ENCODE measurements at places on chromosomes 5 and 9. TPM values are rescaled to one million over a fixed set of nuclear protein-coding genes. Genes with fewer than 3 reads are reported as not detected.

- H3K36me3 ChIP-seq = no peaks in the 10 kb centered on the region
- H3K4me1 ChIP-seq = peaks cover 2% of the 10 kb centered on the region
- no peak overlapping the region for H3K4me3 ChIP-seq
- no peak for DNase-seq
Measured at GRCh38 chr5:5573798-5574380, 151.4 kb downstream of the ICE1 start.

GRCh38 chr9:131419026-131419614 lies 25.2 kb downstream of the PRRC2B start:
- H3K27ac ChIP-seq = peak overlapping the region; percentile 98
- H3K27me3 ChIP-seq = peaks cover 14% of the 10 kb centered on the region
- H3K4me3 ChIP-seq = peak overlapping the region; percentile 70
- DNase-seq = no peak

- no peak for DNase-seq
- peak overlapping the region; percentile 26 for H3K27ac ChIP-seq
- H3K36me3 ChIP-seq = no peaks in the 10 kb centered on the region
- H3K27me3 ChIP-seq = no peaks in the 10 kb centered on the region
- H3K4me3 ChIP-seq = no peak overlapping the region
Measured at GRCh38 chr5:36357391-36357975, 55.8 kb upstream of the RANBP3L start.

Gene SETD9
- total RNA-seq = 16.0 TPM

Gene PRR16
- not detected for total RNA-seq

DNA sequence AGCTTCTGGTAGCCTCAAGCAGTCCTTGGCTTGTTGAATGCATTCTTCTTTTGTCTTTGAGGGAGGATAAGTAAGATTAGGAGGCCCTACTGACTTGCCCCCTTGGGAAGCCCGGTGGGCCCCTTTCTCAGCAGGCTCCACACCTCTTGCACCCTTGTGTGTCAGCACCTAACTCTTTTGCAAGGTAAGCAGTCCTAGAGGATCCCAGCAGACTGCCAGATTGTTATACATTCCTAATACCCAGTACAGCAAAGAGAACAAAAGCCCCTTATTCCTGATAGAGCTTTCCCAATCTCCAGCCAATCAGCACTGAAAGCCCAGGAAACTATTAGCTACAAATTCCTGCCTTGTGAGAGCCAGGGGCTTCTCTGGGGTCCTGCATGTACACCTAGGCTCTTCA lies 152.8 kb downstream of the RAB3C start:
- no peak for DNase-seq
- H3K4me1 ChIP-seq = no peaks in the 10 kb centered on the region
- no peak overlapping the region for H3K4me3 ChIP-seq
- no peak overlapping the region for H3K27ac ChIP-seq
- no peaks in the 10 kb centered on the region for H3K27me3 ChIP-seq
- H3K36me3 ChIP-seq = no peaks in the 10 kb centered on the region

- H3K36me3 ChIP-seq = peaks cover 7% of the 10 kb centered on the region
- H3K27me3 ChIP-seq = peaks cover 7% of the 10 kb centered on the region
- H3K4me1 ChIP-seq = no peaks in the 10 kb centered on the region
- H3K27ac ChIP-seq = no peak overlapping the region
- no peak overlapping the region for H3K4me3 ChIP-seq
Measured at GRCh38 chr9:128713411-128713780, 10.5 kb downstream of the ZDHHC12 start.

- H3K27ac ChIP-seq = no peak overlapping the region
- H3K27me3 ChIP-seq = no peaks in the 10 kb centered on the region
- no peaks in the 10 kb centered on the region for H3K36me3 ChIP-seq
Measured at GRCh38 chr5:56641635-56642260, 173.6 kb upstream of the MAP3K1 start.

Gene LCN12
- total RNA-seq = 1.5 TPM

GRCh38 chr9:69559126-69559525 lies 113.0 kb downstream of the APBA1 start:
- H3K27me3 ChIP-seq = peaks cover 1% of the 10 kb centered on the region
- no peak overlapping the region for H3K27ac ChIP-seq
- H3K36me3 ChIP-seq = no peaks in the 10 kb centered on the region
- H3K4me1 ChIP-seq = no peaks in the 10 kb centered on the region
- H3K4me3 ChIP-seq = no peak overlapping the region
- DNase-seq = no peak

- peak overlapping the region; percentile 67 for H3K27ac ChIP-seq
- no peaks in the 10 kb centered on the region for H3K4me1 ChIP-seq
- peaks cover under 1% of the 10 kb centered on the region for H3K36me3 ChIP-seq
- H3K4me3 ChIP-seq = peak overlapping the region; percentile 71
- peaks cover 8% of the 10 kb centered on the region for H3K27me3 ChIP-seq
Measured at GRCh38 chr9:124854161-124854560, 901 bp downstream of the WDR38 start.

- no peak overlapping the region for H3K4me3 ChIP-seq
- DNase-seq = no peak
- no peaks in the 10 kb centered on the region for H3K36me3 ChIP-seq
- no peak overlapping the region for H3K27ac ChIP-seq
- peaks cover 9% of the 10 kb centered on the region for H3K27me3 ChIP-seq
- peaks cover 2% of the 10 kb centered on the region for H3K4me1 ChIP-seq
Measured at GRCh38 chr5:150579462-150580400, 60.7 kb upstream of the SYNPO start.

DNA sequence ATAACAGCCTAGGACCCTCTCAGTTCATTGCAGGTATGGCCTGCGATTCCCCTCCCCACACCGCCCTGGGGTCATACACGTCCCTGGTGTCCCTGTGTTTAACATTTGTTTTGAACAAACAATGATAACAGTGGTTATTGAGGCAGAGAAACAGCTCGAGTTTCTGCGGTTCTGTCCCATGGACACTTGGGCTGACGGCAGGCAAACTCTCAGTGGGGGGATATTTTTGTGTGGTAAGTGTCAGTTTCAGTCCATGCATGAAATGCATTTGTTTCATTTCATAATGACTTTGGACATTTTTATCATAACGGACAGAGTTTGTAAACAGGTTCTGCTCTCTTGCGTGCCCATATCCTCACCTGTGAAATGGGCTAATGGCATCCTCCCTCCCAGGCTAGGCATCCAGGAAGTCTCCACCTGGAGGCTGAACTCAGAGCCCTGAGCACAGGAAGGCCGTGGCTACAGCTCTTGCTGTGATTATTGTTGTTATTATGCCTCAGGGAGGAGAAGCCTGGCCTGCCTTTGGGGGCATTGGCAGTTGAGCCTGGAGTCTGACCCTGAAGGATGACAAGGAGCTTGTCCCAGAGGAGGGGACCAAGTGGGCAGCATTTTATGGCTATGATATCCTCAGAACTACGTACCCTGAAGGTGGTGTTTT lies 190.9 kb downstream of the GADD45G start:
- H3K4me3 ChIP-seq = no peak overlapping the region
- H3K27me3 ChIP-seq = peaks cover 2% of the 10 kb centered on the region
- no peak overlapping the region for H3K27ac ChIP-seq
- H3K4me1 ChIP-seq = no peaks in the 10 kb centered on the region
- no peak for DNase-seq
